Urinary bladder (tissue), 4 donors: ENCODE measurements at places on chromosomes 16 and 17. TPM values are rescaled to one million over a fixed set of nuclear protein-coding genes. Genes with fewer than 3 reads are reported as not detected.

SLC13A2 gene
- polyA plus RNA-seq: 0.03 TPM

CD300LB gene
- polyA plus RNA-seq: 0.46 TPM

SLC13A5 gene
- polyA plus RNA-seq: 0.10 TPM

SHBG gene
- polyA plus RNA-seq: 0.22 TPM

KRT9 gene
- polyA plus RNA-seq: not detected

HAPSTR1 gene
- 16.9 TPM for polyA plus RNA-seq

LUC7L3 gene
- 69.7 TPM for polyA plus RNA-seq

COG8 gene
- 25.4 TPM for polyA plus RNA-seq

CES5A gene
- not detected for polyA plus RNA-seq

RAB11FIP4 gene
- 1.5 TPM for polyA plus RNA-seq

SLC35G6 gene
- polyA plus RNA-seq: not detected

CD68 gene
- 73.7 TPM for polyA plus RNA-seq

PPP1R27 gene
- polyA plus RNA-seq: not detected

ZNF750 gene
- polyA plus RNA-seq: 2.7 TPM

OR1F1 gene
- not detected for polyA plus RNA-seq

SDR42E1 gene
- 1.3 TPM for polyA plus RNA-seq

TEX19 gene
- polyA plus RNA-seq: not detected

CCDC144A gene
- 1.3 TPM for polyA plus RNA-seq

CCL11 gene
- 0.29 TPM for polyA plus RNA-seq

RPRML gene
- not detected for polyA plus RNA-seq

TAT gene
- polyA plus RNA-seq: 0.20 TPM

ITGAL gene
- 1.8 TPM for polyA plus RNA-seq

SPN gene
- 1.4 TPM for polyA plus RNA-seq

ADGRG1 gene
- 36.1 TPM for polyA plus RNA-seq

MAPT gene
- 21.1 TPM for polyA plus RNA-seq

SHISA9 gene
- polyA plus RNA-seq: 0.28 TPM

CES3 gene
- polyA plus RNA-seq: 0.19 TPM

CASKIN1 gene
- 0.48 TPM for polyA plus RNA-seq

BEAN1 gene
- 1.0 TPM for polyA plus RNA-seq

CA5A gene
- not detected for polyA plus RNA-seq

JPH3 gene
- polyA plus RNA-seq: 0.53 TPM

TEKT1 gene
- polyA plus RNA-seq: not detected

RBFOX1 gene
- polyA plus RNA-seq: 0.72 TPM

ARSG gene
- 2.9 TPM for polyA plus RNA-seq

USP43 gene
- 0.43 TPM for polyA plus RNA-seq

ETV4 gene
- polyA plus RNA-seq: 1.2 TPM

TBC1D3G gene
- not detected for polyA plus RNA-seq

WNK4 gene
- polyA plus RNA-seq: 0.23 TPM

ALOXE3 gene
- not detected for polyA plus RNA-seq

IL32 gene
- 28.0 TPM for polyA plus RNA-seq

HOXB5 gene
- polyA plus RNA-seq: 1.2 TPM

CLEC18A gene
- 0.33 TPM for polyA plus RNA-seq

SRSF1 gene
- 122 TPM for polyA plus RNA-seq

GNG13 gene
- not detected for polyA plus RNA-seq

XYLT1 gene
- 10.1 TPM for polyA plus RNA-seq

FOXL1 gene
- polyA plus RNA-seq: 9.5 TPM

LPO gene
- polyA plus RNA-seq: not detected

PYY gene
- polyA plus RNA-seq: not detected

SMIM36 gene
- polyA plus RNA-seq: not detected

RCVRN gene
- 0.48 TPM for polyA plus RNA-seq

CA7 gene
- not detected for polyA plus RNA-seq

CCL23 gene
- polyA plus RNA-seq: 16.9 TPM

CD300LG gene
- polyA plus RNA-seq: 3.4 TPM

NAGLU gene
- polyA plus RNA-seq: 40.3 TPM

DBNDD1 gene
- 1.4 TPM for polyA plus RNA-seq

EPX gene
- polyA plus RNA-seq: not detected
